ENCODE measurements at places on chromosomes 13 and 19.

DNA sequence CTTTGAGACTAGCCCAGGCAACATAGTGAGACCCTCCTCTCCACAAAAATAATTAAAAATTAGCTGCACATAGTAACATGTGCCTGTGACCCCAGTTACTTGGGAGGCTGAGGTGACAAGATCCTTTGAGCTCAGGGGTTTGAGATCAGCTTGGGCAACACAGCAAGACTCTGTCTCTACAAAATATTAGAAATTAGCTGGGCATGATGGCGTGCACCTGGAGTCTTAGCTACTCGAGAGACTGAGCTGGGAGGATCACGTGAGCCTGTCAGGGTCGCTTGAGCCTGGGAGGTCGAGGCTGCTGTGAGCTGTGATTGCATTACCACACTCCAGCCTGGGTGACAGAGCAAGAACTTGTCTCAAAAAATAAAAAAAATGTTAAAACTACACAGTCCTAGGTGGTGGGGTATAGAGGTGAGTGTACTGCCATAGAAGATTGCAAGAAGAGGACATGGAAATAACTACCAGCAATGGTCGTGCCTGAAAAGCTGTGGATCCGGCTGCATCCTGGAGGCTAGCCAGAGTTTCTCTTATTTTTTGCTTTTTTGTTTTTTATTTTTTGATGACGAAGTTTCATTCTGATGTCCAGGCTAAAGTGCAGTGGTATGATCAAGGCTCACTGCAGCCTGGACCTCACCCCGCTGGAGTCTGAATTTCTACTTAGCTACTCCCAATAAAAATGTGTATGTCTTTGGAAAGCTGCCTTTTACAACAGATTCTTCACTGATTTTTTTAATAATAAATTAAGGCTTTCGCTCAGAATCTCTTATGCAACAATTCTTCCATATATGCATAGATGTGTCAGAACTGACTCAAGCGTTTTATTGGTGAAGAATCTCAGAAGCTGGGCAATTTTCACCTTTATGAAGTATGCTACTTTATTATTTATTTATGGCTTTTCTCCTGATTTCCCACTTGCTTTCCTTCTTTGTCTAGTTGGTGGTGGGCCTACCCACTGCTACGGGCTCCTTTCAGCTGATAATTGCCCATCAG lies 393.8 kb downstream of the TSHZ3 start:
- no peak for DNase-seq

DNA sequence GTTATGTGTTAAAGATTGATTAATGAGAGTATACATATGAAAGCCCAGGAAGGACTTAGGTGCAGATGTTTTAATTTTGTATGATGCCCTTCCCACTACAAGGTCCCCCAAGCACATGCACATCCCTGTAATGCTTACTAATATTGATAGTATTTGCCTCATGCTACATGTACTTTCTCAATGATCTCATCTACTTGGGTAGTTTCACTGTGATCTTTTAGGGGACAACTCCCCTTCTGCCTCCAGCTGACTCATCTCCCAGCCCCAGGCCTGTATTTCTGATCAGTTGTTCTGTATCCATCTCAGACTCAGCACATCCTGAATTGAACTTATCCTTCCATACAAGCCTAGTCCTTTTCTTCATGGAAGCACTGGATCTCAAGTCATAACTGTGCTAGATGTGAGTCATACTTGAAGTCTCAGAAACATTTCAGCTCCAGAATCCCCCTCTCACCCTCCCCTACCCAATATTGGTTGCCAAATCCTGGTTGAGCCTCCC lies 49.4 kb upstream of the INTS6 start:
- no peak for DNase-seq

DNA sequence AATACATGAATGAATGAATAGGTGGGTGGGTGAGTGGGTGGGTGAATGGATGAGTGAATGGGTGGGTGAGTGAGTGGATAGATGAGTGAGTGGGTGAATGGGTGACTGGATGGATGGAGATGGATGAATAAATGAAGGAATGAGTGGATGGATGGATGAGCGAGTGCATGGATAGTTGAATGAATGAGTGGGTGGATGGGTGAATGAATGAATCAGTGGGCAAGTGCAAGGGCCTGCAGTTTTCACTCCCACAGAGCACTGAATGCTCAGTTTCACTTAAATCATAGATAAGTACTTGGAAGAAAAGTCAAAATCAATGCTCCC lies 12.4 kb downstream of the GAS6 start:
- no peak for DNase-seq

DNA sequence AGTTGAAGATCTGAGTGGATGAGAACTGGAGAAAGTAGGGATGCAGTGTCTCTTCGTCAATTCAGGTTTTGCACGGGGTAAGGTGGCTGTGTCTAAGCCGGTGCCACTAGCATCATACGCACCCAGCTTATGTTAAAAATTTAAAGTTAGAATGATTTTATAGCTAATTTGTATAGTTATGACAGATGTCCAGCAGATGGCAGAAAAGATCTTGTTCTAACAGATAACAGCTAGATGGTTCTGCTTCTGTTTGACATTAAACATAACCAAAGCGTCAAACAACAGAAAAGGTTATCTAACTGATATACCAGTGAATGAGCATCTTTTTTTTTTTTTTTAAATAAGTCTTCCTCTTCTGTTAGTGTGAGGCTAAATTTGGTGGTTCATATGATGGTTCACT lies 18.8 kb upstream of the EDDM13 start:
- DNase-seq: no peak

- no peak for DNase-seq
Measured at GRCh38 chr13:35990196-35990595, 141.0 kb downstream of the DCLK1 start.

DNA sequence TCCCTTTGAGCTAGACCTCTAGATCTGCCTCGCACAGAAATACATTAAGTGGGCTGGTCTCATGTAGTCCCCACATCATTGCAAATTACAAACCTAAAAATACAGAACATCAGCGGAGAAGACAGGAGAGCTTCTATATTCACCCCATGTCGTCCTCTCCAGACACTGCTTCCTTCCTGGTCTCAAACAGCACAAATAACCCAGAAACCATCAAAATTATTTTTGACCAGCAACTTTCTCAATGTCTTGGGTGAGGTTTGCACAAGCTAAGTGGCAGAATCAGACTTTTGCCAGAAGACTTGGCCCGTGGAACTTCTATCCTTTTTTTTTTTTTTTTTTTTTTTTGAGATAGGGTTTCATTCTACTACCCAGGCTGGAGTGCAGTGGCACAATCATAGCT lies 28.2 kb downstream of the CLEC17A start:
- DNase-seq: no peak

DNA sequence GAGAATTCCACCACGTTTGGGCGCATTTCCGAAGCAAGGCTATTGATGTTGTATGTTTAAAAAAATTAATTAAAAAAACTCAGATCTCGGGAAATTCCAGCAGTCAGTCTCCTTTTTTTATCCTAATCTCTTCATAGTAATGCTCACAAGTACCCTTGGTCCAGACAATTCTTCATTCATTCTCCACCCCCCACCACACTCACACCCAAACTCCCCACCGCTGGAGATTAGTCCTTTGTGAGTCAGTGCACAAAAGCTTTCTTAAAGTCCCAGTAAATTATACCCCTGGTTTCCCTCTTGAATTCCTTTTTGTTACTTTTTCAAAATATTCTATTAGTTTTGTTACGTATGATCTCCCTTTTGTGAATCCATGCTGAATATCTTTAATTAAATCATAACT lies 274.6 kb downstream of the ZNF536 start:
- no peak for DNase-seq

DNA sequence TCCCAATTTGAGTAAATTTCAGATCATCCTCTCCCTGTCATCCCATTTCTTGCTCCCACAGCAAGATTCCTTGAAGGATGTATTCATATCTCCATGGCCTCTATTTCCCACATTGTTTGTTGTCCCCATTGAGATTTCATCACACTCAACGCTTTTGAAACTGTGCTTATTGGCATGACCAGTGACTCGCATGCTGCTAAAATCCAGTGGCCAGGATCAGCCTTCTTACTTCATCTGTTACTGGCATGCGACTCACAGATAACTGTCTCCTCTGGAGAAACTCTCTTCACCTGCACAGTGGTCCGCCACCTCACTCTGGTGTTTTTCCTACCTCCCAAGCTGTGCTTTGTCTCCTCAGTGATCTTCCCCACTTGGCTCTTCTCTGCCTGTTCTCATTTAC lies 95.8 kb downstream of the WASF3 start:
- no peak for DNase-seq

GRCh38 chr19:55597501-55597921 lies 1.8 kb downstream of the FIZ1 start:
- DNase-seq: no peak

GRCh38 chr13:111033172-111034130 lies 81.7 kb upstream of the ARHGEF7 start:
- no peak for DNase-seq

DNA sequence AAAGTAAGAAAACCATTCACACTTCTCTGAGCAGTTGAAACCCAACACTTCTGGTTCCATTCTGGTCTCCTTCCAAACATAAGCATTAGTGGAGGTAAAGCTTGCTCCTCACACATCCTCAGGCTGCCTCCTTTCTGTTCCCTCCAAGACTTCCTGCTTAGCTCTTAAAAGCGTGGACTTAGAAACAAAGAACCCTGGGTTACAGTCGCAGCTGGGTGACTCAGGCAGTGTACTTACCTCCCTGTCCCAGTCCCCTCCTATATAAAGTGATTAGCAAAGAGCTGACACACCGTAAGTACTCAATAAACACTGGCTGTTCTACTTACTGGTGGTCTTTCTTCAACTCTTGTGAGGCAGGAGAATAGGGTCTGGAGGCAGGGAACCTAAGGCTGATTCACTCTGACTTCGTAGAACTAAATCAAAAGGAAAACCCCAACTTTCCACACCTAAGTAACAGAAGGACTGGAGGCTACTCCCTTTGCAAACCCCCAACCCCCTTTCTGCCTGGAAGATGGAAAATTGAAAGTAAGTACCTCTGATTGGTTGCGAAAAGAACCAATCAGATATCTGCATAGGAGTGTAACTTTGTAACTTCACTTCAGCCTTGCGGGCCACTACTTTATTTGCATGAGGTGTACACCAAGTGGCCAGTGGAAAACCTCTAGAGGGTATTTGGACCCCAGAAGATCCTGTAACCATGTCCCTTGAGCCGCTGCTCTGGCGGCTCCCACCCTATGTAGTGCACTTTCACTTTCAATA lies 165.4 kb downstream of the SUCLA2 start:
- DNase-seq: no peak

DNA sequence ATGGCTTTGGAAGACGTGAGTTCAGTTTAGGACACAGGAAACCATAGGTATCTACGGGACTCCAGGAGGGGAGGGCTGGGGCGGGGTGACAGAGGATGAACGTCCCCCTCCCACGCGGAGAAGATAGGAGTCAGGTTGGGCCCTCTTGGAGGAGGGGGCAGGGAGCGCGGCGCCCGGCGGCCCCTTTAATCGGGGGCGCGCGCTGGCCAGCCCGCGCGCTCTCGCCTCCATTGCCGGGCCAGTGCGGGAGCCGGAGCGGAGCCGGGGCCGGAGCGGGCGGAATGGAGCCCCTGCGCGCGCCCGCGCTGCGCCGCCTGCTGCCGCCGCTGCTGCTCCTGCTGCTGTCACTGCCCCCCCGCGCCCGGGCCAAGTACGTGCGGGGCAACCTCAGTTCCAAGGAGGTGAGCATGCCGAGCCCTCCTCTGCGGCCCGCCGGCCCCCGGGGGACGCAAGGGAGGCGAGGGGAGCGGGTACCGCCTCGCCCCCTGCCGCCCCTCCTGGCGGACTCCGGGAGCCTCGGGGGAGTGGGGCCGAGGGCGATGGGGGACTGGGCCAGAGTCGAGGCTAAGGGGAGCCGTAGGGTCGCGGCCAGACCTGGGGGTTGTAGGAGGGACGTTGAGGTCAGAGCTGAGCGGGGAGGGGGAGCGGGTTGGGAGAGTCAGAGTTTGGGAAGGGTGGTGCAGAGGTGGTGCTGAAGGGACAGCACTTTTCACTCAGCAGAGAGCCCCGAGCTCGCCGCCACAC lies at the start of gene TMEM145:
Gene TMEM145, plus strand, starts transcription at position 214 of the 744 bp plus-strand sequence. Its CDS starts 68 bp downstream, at position 282.
- DNase-seq: no peak

- no peak for DNase-seq
Measured at GRCh38 chr13:33106656-33107360, 90.6 kb downstream of the KL start.

GRCh38 chr13:40776681-40777165 lies 5.7 kb upstream of the MRPS31 start:
- peak; percentile 65 for DNase-seq

- no peak for DNase-seq
Measured at GRCh38 chr19:670609-671075, 5.5 kb upstream of the FSTL3 start.

GRCh38 chr13:39578821-39579291 lies 24.1 kb downstream of the LHFPL6 start:
- DNase-seq: no peak

DNA sequence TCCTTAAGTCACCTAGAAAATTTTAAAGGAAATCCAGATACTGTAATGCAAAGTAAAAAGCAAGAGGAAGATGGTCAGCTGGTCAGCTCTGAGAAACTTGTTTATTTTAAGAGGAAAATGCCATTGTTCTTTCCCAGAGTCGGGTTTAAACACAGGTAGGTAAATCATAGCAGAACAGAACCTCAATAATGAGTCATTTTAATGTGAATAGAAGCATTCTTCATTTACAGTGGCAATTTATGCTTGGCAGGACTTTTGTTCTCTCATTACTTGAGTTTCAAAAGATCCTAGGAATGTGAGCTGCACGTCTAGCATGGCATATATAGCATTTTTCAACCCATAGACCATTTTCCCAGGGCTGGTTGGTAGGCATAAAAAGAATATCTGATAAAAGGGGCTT lies 132.3 kb downstream of the LIG4 start:
- DNase-seq: no peak

DNA sequence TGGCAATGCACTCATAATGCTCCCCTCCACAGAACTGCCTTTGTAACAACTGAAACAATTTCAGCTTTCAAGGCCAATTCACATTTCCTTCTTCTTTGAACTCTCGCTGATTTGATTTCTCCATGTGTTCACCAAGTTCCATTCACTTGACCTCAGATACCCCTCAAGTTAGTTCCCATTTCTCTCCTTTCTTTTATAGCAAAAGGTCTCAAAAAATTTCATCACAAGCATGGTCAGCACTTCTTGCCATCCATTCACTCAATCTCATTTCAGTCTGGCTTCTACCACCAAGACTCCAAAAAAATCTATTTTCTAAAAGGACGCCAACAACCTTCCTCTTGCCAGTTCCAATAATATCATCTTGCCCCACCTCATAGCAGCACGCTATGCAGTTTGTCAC lies 135.7 kb downstream of the DIAPH3 start:
- DNase-seq: no peak

GRCh38 chr13:111243981-111244380 lies 76.5 kb upstream of the TEX29 start:
- DNase-seq: no peak

DNA sequence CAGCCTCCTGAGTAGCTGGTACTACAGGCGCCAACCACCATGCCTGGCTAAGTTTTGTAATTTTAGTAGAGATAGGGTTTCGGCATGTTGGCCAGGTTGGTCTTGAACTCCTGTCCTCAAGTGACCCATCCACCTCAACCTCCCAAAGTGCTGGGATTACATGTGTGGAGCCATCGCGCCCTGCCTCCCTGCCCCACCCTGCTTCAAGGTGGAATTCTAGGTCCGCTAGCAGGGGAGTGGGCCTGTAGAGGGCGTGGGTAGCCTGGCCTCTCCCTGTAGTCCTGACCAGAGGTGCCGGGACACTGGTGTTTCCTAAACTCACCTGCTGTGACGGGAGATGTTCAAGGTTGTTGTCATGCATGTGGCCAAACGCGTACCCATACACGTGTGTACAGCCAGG lies 398 bp downstream of the SLC25A41 start:
- no peak for DNase-seq

GRCh38 chr19:31418055-31418454 lies 68.8 kb upstream of the TSHZ3 start:
- no peak for DNase-seq

GRCh38 chr13:27966641-27967202 lies 2.4 kb downstream of the CDX2 start:
- DNase-seq: no peak

GRCh38 chr13:60642552-60642951 lies 245.5 kb downstream of the TDRD3 start:
- DNase-seq: no peak
